ENCODE measurements at places on chromosomes 5 and 9.

- no peak for DNase-seq
These were observed 107.9 kb upstream of the EFNA5 start for GRCh38 chr5:107778647-107779046.

- DNase-seq: no peak
These were observed 6.9 kb upstream of the RIC1 start for GRCh38 chr9:5622016-5622415.

GRCh38 chr5:143601917-143602333 lies 198.4 kb upstream of the NR3C1 start:
- DNase-seq: no peak

- DNase-seq: no peak
These were observed 663 bp downstream of the ISOC1 start for GRCh38 chr5:129094924-129095899.

- no peak for DNase-seq
These were observed 39.0 kb upstream of the CD180 start for GRCh38 chr5:67235399-67236110.

GRCh38 chr5:136192526-136193321 lies at the start of gene SMIM32:
SMIM32 (minus strand) TSS chr5:136193162; CDS start chr5:136192524, 638 bp downstream.
- no peak for DNase-seq

- DNase-seq: peak; percentile 8
These were observed 19.3 kb upstream of the SMIM32 start for GRCh38 chr5:136212252-136212721.

DNA sequence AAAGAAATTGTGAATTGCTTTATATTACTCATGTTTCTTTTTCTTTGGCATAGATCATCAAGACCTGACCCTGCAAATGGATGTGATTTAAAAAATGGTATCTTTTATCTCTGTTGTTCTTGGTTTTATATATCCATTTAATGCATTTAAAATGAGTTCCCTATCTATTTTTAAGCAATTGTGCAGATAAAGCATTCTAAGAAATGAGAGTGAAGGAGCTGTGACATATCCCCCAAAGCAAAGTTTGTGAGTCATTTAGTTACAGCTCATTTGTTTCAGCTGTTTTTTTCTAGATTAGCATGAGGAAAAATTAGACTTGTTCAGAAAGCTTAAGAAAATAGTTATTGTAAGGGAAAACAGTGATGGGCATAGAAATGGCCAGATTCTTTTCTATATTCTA lies 7.6 kb upstream of the ELOVL7 start:
- no peak for DNase-seq

GRCh38 chr9:84542554-84542953 lies 127.0 kb upstream of the NTRK2 start:
- DNase-seq: no peak

GRCh38 chr5:106489004-106489403 lies 1181.7 kb downstream of the EFNA5 start:
- DNase-seq: no peak

DNA sequence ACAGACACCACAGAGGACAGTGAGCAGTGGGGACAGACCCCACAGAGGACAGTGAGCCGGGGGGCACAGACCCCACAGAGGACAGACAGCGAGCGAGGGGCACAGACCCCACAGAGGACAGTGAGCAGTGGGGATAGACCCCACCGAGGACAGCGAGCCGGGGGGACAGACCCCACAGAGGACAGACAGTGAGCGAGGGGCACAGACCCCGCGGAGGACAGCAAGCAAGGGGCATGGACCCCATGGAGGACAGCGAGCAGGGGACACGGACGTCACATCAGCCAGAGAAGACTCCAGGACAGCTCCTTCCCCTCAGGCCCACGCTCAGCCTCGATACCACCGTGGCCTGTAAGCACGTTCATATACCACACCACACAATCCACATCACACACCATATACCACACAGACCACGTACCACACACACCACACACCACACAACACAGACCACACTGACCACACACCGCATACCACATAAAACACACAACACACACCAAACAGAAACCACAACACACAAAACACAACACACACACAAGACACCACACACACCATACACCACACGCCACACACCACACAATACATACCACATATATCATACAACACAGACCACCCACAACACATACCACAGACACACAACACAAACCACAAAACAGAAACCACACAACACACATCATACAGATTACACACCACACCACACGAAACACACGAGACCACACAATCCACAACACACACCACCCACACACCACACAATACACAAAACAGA lies 5.2 kb upstream of the ZDHHC11 start:
- no peak for DNase-seq

GRCh38 chr9:95644377-95644776 lies 127.6 kb upstream of the PTCH1 start:
- DNase-seq: no peak

- DNase-seq: no peak
These were observed 14.0 kb downstream of the PPWD1 start for GRCh38 chr5:65577141-65577540.

DNA sequence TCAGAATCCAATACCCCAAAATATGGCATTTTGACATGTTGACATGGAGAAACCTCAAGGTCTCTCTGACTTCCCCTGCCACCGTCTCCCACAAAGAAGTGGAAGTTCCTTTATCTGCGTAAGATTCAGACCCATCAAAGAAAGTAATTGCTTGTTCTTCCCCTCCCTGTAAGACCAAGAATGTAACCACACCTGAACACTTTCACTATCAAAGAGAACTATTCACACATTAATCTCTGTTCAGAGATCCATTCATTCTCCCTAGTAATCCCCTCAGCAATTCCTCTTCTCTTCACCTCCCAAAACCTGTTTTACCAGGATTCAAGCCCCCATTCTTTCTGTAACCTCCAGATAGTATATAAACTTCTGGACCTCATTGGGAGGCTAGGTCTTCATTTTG lies 4.1 kb upstream of the SLC1A1 start:
- DNase-seq: no peak

GRCh38 chr5:154826-155225 lies 36.5 kb upstream of the LRRC14B start:
- DNase-seq: no peak

- no peak for DNase-seq
These were observed 977 bp downstream of the MGAT4B start for GRCh38 chr5:179805529-179806249.

DNA sequence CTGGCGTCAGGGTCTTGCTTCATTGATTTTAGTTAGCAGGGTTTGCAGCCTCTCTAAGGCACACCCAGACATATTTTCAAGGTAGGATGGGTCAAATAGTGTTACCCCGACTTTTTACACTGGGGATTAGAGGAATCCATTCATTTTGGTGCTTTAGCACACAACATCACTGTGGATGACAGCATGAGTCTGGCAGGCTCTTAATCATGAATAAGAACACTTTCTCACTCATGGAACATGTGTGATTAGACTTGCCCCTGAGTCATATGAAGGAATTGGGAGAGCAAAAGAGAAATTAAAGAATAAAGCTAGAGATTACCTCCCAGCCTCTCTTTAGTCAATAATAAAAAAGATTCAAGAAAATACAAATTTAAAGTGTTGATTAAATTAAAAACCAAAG lies 175.6 kb downstream of the SEMA5A start:
- no peak for DNase-seq

- no peak for DNase-seq
These were observed 616.3 kb downstream of the EBF1 start for GRCh38 chr5:158483281-158483860.

- no peak for DNase-seq
These were observed 82.0 kb upstream of the TTC23L start for GRCh38 chr5:34756781-34757624.

DNA sequence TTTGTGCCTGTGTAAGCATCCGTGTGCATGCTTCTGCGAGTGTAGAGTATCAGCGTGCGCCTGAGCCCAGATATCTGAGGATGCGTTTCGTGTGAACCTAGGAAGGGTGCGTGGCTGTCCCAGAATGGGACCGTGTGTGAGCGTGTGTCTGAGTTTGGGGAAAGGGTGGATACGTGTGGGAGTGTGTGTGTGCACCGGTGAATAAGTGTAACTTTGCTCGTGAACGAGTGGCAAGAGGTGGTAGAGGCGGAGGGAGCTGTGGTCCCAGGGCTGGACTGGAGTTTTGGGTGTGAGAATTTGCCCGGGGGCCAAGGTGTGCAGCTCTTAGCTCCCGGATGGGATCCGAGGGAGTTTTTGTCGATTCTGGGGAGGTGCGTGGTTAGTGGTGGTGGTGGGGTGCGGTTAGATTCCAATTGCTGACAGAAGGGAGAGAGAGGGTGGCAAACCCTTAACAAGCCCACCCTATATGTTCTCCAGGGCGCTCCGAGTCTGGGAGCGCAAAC lies 686 bp upstream of the COL27A1 start:
- DNase-seq: no peak

- DNase-seq: no peak
These were observed 196.8 kb downstream of the SH3GL2 start for GRCh38 chr9:17775656-17776055.

DNA sequence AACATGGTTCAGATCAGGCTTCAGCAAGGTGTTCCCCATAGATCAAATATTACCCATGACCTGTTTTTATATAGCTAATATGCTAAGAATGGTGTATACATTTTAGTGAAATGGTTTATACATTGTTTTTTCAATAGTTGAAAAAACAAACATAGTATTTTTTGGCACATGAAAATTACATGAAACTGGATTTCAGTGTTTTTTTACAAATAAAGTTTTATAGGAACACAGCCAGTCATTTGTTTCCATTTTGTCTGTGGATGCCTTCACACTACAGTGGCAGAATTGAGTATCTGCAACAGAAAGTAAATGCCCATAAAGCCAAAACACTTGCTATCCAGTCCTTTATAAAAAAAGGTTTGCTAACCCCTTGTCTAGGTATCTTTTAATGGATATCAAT lies 134.5 kb upstream of the TNFAIP8 start:
- DNase-seq: no peak

DNA sequence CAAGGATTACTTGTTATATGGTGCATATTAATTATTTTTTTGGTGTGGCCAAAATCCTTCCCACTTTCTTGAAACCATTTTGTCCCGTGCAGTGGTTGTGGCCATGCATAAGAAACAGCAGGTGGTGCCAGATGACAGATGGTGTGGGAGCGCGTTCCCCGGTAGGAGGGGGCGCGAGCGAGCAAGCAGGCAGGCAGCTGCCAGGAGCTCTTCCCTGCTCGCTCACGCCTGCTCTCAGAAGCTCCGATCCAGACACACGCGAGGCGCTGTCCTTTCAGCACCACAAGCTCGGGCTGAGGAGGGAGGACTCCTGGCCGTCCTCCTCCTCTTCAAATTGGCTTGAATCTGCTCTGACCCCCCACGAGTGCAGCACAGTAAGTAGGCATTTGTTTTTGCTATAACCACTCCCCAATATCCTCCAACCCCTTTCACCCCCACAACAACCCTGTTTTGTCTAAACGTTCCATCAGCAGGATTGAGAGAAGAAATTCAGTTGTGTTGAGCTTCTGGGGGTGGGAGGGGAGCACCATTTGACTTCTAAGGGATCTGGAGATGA lies at the start of gene NSG2:
NSG2 (plus strand) TSS at position 237 of the 556 bp plus-strand sequence. CDS start 1,050 bp downstream, outside the sequence.
- peak; percentile 0 for DNase-seq

DNA sequence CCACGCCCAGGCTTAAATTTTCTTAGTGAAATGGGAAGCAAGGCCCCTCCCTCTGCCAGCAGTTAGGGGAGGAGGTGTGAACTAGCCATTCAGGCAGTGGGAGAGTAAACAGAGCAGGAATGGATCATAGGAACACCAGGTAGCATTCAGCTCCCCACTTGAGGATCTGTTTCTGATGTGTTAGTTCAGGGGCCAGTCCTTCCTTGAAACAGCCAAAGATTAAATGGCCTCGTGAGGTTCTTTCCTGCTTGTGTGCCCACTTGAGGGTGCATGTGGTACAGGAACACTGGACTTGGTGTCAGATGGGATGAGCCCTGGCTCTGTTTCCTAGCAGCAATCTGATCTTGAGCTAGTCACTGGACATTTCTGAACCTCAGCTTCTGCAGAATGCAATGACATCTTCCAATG lies 21.2 kb downstream of the FAXDC2 start:
- no peak for DNase-seq

DNA sequence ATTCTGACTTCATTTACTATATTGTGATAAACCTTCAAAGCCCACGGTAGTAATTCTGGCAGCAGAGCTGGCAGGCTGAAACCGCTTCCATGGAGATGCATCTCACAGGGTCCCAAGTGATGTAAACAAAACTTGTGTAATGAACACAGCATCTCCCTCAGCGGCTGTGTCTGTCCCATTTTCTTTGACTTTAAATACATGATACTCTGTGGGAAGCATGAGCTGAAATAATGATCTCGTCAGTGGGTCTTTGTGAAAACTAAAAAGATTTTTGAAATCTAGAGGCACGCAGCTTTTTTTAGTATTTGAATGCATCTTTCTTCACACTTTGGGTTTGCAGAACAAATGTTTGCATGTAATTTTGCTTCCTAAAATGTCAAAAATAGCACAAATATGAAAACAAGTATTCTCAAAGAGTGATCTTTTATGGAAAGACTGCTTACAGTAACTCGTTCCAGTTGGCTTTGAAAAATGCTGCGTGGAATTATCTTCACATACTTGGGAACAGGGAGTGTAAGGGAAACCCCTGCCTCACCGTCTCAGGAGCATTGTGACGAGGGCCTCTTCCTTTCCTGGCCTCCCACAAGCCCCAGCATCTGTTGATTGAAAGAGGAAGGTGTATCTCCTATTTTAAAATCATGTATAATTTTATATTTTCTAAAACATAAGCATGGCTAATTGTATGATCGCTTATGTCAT lies 18.1 kb upstream of the LPCAT1 start:
- DNase-seq: no peak

DNA sequence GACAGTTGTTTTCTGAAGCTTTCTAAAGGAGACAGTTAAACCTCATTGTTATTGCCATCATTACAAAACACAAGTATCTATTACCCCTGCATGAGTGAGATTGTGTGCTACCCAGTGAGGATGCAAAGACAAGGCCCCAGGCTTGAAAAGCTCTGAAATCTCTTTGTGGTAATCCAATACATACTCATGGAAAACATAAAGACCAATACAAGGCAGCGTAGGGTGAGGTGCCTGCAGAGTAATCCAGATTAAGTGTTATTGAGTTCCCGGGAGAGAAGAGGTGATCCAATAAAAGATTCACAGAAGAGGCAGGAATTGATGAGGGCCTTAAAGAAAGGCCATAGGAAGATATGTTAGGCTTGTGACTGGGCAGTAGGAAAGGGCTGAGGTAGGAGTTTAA lies 150.1 kb downstream of the MEF2C start:
- DNase-seq: no peak

GRCh38 chr9:135069558-135070197 lies 17.8 kb upstream of the OLFM1 start:
- DNase-seq: no peak

All from NCI-H1436 treated with DMSO at 0.1 percent for 48 hours (cell line).